ENCODE measurements at places on chromosomes 12 and 14.
A peak's percentile ranks its signal among the peaks of the same experiment; 100 is the strongest.

GRCh38 chr14:61582815-61583214 lies 112.5 kb upstream of the HIF1A start:
- DNase-seq: no peak

DNA sequence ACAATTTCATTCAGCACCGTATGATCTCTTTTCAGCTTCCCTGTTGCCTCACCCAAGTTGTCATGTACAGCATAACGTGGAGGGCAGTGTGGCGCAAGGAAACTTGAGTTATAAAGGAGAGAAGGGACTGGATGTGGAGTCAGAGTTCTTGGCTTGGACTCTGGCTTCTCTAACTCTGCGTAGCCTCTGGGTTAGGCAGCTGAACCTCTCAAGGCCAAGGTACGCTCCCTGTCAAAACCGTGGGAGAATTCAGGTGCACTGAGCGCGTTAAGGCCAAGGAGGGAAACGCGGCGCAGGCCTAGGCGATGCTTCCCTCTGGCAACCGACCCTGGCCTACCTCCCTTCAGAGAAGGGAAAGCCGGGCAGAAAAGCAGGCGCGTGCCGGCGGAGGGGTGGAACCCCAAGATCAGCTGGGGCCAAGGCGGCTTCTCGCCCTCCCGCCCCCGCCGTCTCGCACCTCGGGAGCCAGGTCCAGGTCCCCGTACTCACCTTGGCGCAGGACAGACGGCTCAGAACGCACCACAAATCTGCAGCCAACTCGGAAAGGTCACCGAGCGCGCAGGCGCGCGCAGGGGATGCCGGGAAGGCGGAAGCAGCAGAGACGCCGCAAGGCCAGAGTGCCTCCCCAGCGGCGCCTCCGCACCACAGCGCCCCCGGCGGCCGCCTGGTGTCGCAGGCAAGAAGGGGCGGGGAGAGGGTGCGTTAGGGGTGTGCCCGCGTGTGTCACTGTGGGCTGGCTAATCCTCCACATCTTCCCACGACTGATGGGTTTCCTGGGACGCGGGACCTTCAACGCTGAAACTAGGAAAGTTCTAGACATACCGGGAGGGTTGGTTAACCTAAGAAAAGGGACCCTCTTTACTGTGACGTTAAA lies 7.0 kb upstream of the TDRD9 start:
- DNase-seq: peak; percentile 65

- no peak for DNase-seq
Measured at GRCh38 chr12:73598626-73599025, 939.0 kb upstream of the ATXN7L3B start.

GRCh38 chr14:81464253-81465002 lies 64.3 kb upstream of the STON2 start:
- DNase-seq: no peak

GRCh38 chr12:77477907-77478533 lies 352.7 kb upstream of the NAV3 start:
- no peak for DNase-seq

- DNase-seq: no peak
Measured at GRCh38 chr12:73892201-73892600, 645.4 kb upstream of the ATXN7L3B start.

- no peak for DNase-seq
Measured at GRCh38 chr12:81835783-81836182, 76.6 kb upstream of the PPFIA2 start.

- DNase-seq: no peak
Measured at GRCh38 chr14:100578552-100578951, 8.7 kb downstream of the BEGAIN start.

DNA sequence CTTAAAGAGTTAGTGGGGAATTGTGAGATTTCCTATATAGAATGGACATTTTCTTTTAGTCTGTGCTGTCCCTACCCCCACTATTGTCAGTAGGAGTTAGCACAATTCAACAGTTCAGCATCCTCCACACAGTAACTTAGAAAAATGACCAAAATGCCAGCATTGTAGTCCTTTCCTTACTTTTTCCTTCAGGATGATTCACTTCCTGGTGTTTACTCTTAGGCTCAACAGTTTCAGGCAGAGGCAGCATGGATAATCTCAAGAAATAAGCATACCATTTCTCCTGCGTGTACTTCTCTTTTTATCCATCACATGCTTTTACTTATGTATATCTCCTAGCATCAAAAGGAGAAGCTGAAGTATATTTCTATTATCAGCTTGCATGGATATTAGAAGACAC lies 683.4 kb downstream of the SLC16A7 start:
- DNase-seq: no peak

DNA sequence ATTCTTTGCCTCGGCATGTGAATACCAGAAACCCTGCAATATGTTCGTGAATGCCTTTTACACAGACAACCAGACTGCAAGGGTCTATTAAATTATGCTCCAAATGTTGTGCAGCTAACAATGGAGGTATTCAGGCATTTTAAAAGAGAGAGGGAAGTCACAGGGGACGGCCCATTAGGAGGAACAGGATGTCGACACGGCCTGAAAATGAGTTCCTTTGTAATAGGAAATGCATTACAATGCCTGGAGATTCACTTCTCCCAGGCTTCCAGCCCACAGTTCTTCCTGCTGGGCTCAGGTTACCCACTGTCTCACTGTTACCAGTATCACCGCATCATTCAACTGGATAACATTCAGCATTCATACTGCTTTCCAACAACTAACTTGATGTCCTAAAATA lies 2.5 kb downstream of the DUSP6 start:
- no peak for DNase-seq

GRCh38 chr12:92030618-92031017 lies 115.0 kb downstream of the BTG1 start:
- no peak for DNase-seq

- DNase-seq: no peak
Measured at GRCh38 chr14:97388408-97388807, 591.2 kb downstream of the VRK1 start.

DNA sequence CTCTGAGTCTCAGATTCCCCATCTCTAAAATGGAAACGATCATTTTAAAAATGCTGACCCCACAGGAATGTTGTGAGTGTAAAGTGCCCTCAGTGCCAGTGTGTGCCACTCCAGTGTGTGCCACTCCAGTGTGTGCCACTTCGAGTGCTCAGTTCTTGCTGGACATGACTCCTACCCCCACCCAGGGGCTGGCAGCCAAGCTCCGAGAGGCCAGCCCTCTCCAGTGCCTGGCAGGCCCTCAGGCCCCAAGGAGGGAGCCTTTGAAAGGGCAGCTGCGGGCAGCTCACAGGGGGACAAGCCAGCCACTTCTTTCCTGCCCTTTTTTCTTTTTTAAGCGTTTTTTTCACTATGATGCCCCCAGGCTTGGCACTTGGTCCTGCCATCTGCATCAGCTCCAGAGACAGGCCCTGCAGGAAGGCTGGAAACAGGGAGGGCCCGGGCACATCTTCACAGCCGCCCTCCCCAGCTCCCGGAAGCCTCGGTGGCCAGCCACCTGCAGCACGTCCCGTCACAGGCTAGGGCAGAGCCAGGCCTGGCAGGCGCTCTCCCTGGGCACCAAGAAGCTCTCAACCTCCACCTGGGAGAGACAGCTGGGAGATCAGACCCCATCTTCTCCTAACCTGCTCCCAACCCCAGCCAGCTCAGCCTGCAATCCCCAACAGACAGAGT lies 29.8 kb downstream of the NCOR2 start:
- no peak for DNase-seq

DNA sequence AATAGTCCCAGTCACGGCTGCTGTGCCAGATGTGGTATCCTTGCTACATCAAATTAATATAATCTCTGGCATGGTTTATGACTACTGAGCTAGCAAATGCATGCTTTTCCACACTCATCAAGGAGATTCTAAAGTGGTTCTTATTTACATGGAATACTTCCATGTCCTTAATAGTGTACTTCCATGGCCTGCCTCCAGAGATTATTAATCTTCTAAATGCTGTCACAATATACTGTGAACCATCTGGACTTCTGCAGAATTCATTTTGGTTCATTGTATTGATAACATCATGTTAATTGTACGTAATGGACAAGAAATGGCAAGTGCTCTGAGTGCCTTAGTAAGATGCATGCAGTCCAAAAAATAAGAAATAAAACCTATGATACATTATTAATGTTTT lies 230.8 kb downstream of the NUAK1 start:
- DNase-seq: no peak

Measured in NCI-H1417 treated with DMSO at 0.1 percent for 48 hours (cell line).